ENCODE measurements at places on chromosomes 7 and 10. TPM values are rescaled to one million over a fixed set of nuclear protein-coding genes. Genes with fewer than 3 reads are reported as not detected.

DNA sequence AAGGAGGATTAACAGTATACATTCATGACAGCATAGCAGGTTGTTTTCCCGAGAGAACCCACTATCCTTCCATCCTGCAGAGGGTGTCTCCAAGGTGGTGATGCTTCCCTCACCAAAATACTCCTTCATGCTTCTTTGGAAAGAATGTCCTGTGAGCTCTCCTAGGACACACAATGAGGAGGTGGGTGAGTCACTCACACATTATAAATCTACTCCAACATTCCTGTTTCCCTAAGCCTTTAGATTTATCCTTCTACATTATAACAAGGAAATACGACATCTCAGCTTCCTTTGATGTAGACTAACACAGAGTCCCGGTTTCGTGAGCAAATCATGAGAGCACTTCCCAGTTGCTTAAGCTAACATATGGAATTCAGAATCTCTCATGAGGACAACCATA is 689.7 kb upstream of the CELF2 start:
- no peaks in the 10 kb centered on the region for H3K4me1 ChIP-seq
- H3K36me3 ChIP-seq: no peaks in the 10 kb centered on the region
- no peaks in the 10 kb centered on the region for H3K27me3 ChIP-seq

- no peak for DNase-seq
- H3K4me3 ChIP-seq: no peak overlapping the region
- no peaks in the 10 kb centered on the region for H3K27me3 ChIP-seq
- no peaks in the 10 kb centered on the region for H3K4me1 ChIP-seq
- no peak overlapping the region for H3K27ac ChIP-seq
Measured at GRCh38 chr7:21898265-21898930, 47.3 kb downstream of the CDCA7L start.

HECTD2 gene
- 2.0 TPM for polyA plus RNA-seq

TAS2R4 gene
- 0.03 TPM for polyA plus RNA-seq

All from liver (tissue), 10 donors.